Left ventricle myocardium superior (tissue), 1 donor: ENCODE measurements at places on chromosomes 1 and 21. TPM values are rescaled to one million over a fixed set of nuclear protein-coding genes. Genes with fewer than 3 reads are reported as not detected.

DNA sequence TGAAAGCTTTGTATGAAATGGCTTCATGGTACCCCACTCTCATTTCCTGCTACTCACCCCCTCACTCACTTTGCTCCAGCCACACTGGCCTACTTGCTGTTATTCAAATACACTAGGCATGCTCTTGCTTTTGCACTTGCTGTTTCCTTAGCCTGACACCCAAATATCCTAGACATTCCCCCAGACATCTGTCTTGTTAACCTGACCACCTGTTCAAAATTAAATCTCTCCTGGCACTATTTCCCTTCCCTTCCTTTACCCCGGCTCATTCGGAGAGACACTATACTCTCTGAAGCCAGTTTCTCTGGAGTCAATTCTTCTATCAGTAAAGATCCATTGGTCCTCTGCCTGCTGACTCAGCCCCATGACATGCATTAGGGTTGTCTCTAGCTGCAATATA lies 306.0 kb upstream of the SGIP1 start:
- no peak for DNase-seq

Gene LMOD1
- 8.0 TPM for total RNA-seq

GRCh38 chr1:232474826-232475225 lies 155.1 kb downstream of the SIPA1L2 start:
- DNase-seq, result no peak

Gene AMY1B
- total RNA-seq, result not detected

Gene AK5
- total RNA-seq, result 0.42 TPM

- DNase-seq, result no peak
Measured at GRCh38 chr1:152035539-152036266, 1.1 kb downstream of the S100A11 start.

GRCh38 chr1:245166471-245166885 lies 11.7 kb downstream of the KIF26B start:
- no peak for DNase-seq
